ENCODE measurements at places on chromosomes 12 and 14. TPM values are rescaled to one million over a fixed set of nuclear protein-coding genes. Genes with fewer than 3 reads are reported as not detected.

DNA sequence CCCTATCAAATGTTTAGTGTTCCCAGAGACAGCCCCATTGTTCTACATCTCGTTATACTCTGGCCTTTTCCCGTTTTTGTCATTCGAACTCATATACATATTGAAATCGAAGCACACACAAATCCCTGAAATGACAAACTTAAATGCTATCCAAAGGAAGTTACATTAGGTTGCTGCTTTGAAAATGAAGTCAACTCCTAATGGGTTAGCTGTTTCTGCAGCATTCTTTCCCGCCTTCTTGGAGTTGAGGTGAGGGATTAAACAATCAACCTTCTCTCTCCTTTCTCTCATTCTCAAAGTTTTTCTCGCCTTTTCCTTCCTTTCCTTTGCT is 642 bp upstream of the PHC1 start:
- no peaks in the 10 kb centered on the region for H3K27me3 ChIP-seq
- no peak for DNase-seq
- H3K4me3 ChIP-seq: peak overlapping the region; percentile 64
- peak overlapping the region; percentile 95 for H3K27ac ChIP-seq

GRCh38 chr12:22541496-22542155 is 2.7 kb downstream of the C2CD5 start:
- H3K27me3 ChIP-seq: no peaks in the 10 kb centered on the region
- no peak overlapping the region for H3K4me3 ChIP-seq
- H3K4me1 ChIP-seq: peaks cover 31% of the 10 kb centered on the region
- H3K27ac ChIP-seq: no peak overlapping the region
- H3K36me3 ChIP-seq: no peaks in the 10 kb centered on the region
- DNase-seq: no peak

DNA sequence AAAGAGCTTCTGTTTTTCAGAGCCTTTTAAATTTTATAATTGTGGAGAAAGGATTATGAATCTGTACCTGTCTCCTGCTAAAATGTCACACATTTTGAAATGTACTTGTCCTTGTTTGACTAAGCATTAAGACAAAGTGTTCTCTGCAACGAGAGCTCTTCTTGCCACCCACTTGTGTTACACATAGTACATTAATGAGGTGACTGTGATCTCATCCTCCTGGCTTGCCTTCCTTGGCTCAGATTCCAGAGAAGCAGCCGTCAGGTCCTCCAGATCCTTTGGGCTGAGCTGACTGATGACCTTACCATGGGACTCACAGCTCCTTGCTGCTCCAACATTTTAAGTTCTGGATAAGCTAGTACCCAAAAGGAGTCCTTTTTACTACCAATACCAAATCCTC is 81.4 kb downstream of the BBS10 start:
- H3K36me3 ChIP-seq: no peaks in the 10 kb centered on the region
- H3K4me1 ChIP-seq: no peaks in the 10 kb centered on the region
- no peak for DNase-seq
- no peaks in the 10 kb centered on the region for H3K27me3 ChIP-seq
- H3K4me3 ChIP-seq: no peak overlapping the region

DNA sequence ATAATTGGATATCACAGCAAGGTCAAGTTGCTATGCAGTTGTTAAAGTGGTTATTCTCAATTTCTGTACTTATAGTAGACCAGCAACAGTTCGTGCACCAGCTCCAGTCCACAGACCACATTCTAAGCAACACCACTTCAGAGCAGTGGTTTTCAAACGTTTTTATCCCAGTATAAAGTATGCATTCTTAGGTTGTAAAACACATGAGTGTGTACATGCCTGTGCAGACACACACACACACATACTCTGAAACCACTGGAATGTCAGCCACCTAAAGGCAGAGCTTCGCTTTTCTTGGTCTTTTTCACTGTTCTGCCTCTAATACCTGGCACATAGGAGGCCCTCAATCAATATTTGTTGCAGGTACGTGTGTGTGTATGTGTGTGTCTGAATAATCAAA is 22.2 kb upstream of the C12orf71 start:
- no peak overlapping the region for H3K4me3 ChIP-seq
- H3K36me3 ChIP-seq: no peaks in the 10 kb centered on the region
- H3K4me1 ChIP-seq: no peaks in the 10 kb centered on the region

DNA sequence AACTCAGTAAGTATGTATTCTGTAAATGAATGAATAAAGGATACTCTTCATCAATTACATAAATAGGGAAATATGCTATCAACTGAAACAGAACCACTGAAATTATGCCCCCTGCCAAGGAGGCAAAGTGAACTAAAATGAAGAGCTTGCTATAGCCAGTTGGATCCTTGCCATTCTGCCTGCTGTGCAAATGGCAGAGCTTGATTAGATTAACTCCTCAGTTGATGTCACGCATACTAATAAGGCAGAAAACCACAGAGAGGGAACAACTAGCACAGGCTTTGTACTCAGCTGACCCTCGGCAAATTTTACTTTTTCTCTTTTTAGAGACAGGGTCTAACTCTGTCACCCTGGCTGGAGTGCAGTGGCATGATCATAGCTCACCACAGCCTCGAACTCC is 36.7 kb upstream of the FERMT2 start:
- no peaks in the 10 kb centered on the region for H3K4me1 ChIP-seq
- no peak overlapping the region for H3K4me3 ChIP-seq
- no peaks in the 10 kb centered on the region for H3K27me3 ChIP-seq

TAS2R20 gene
- total RNA-seq: 4.7 TPM
